Stimulated activated CD4-positive, alpha-beta T cell treated with anti-CD3 and anti-CD28 coated beads, Interleukin-12 subunit alpha, Interleukin-12 subunit beta, amount 100 ng/mL, for 4 hours (primary cell): ENCODE measurements at places on chromosomes 5 and 9.

GRCh38 chr5:14057289-14057688 is 85.9 kb upstream of the TRIO start:
- DNase-seq: no peak

- no peak for DNase-seq
Measured at GRCh38 chr9:73824671-73825070, 672.5 kb upstream of the RORB start.

DNA sequence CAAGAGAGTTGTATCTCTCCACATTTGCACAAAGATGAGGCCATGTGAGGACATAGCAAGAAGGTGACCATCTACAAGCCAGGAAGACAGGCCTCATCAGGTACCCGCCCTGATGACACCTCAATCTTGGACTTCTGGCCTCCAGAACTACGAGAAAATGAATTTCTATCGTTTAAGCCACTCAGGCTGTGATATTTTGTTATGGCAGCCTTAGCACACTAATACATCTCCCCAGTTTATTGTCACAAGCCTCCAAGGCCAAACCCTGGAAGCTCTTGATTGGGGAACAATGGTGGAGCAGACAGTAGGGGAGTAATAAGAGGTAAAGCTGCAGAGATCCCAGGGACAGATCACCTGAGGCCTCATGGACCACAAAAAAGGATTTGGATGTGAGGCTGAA is 7.7 kb upstream of the P4HA2 start:
- DNase-seq: no peak

GRCh38 chr5:176619569-176620332 is 9.8 kb upstream of the GPRIN1 start:
- DNase-seq: no peak

DNA sequence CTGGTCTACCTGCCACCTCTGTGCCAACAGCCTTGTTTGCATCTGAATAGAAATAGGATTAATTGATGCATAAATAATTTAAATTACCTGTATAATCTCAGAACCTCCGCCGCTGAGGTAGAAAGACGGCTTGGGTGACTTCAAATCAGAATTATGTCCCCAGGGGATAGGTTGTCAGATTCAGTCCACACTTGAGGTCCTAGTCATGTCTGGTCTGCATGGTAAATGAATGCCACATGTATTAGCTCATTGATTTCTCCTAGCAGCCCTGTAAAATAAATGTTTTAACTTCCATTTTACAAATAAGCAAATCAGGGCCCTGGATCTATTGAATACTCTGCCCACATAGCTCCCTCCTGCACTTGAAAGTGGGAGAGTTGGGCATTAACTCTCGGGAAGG is 368.0 kb upstream of the WWC1 start:
- DNase-seq: no peak

- DNase-seq: no peak
Measured at GRCh38 chr9:2740616-2741015, 23.3 kb downstream of the KCNV2 start.

GRCh38 chr5:124743602-124744169 is 2.8 kb downstream of the ZNF608 start:
- no peak for DNase-seq
